ENCODE measurements at places on chromosomes 1 and 21.

DNA sequence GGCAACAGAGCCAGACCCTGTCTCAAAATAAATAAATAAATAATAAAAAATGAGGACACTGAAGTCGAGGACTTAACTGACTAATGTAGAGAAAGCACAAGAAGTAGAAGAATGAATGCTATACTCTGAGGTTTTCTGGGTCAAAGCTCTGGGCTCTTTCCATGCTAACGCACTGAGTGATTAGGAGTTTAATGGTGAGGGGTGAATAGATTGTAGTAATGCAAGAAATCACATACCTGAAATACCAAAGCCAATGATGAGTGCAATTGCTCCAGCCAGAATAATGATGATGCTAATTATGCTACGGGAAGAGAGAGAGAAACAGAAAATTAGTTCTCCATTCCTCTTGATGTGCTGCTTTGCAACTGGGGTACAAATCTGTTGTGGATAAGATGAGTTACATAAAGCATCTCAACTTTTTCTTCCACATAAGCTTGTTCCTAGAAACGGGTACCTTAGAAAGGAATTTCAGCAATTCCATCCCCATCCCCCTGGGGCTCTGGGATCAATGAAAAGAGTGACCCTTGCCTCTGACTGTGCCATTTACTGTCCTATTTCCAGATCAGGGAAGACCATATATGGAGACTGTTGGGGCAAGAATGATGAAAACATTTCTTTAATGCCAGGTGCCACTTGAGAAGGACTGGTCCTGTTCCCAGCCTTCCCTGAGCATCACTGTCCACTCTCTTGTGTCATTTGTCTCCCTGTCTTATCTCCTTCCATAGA, 40.7 kb downstream of the VTCN1 start:
- no peak for DNase-seq

DNA sequence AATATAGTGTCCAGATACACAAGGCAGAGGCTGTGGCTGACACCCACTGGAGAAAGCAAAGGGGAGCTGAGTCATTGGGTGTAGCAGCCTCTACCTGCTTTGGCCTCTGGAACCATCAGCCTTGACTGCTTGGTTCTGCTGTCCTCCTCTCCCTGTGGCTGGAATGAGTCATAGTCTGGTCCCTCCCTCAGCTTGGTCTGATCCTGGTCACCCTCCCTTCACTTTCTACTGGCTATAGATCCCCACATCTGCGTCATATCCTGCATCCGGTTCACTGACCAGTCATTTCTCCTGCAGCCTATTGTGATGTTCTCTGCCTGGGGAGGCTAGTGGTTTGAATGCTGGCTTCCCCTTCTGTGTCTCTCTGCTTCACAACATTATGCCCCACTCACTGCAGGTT, 372.8 kb upstream of the DAB1 start:
- DNase-seq = no peak

DNA sequence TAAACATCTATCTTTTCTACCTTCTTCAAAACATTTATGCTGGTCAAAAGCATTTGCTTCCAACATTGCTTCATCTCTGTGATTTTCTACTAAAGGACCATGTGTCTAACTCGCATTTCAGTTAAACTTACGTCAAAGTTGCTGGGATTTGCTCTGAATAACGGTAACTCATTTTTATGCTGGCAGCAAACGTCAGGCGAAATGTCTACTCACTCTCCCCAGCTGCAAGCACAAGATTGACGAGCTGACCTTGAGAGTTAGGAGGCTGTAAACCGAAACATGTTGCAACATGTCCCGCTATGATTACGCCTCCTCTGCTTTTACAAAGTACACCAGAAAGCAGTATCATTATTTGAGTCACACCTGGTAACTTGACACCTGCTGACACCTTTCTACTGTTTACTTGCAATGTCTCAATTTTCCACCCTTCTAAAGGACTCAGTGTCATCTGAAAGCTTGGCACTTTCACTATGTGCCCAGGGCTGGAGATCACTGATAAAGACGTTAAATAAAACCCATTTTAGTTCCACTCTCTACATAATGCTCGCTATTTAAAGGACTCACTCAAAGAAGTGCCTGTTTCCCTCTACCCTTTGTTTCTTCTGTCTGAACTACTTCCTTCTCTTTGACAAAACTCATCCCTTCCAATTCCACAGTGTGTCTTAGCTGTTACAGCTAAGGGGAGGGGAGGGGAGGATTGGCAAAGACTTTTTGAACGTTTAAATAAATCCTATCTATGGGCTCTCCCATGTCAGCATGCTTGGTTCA, 111.9 kb downstream of the PTPN14 start:
- no peak for DNase-seq

- no peak for DNase-seq
Observed at GRCh38 chr1:205600085-205600484, 31.7 kb downstream of the ELK4 start.

DNA sequence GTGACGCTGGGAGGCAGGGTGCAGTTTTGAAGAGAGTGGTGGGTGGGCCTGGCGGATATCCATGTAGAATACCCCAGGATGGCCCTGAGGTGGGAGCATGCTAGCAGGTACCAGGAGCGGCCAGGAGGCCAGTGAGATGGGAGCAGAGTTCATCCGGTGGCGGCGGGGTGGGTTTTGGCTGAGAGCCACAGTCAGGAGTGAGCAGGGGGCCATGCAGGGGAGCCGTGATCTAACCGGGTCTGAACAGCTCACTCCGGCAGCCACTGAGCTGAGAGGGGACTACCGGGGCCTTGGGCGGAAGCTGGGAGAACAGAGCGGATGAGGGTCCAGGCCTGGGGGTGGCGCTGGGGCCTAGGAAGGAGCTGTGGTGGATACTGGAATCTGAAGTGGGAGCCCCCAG, 47.6 kb upstream of the LRP8 start:
- DNase-seq = peak; percentile 42

- no peak for DNase-seq
Observed at GRCh38 chr1:232305050-232305449, 324.9 kb downstream of the SIPA1L2 start.

DNA sequence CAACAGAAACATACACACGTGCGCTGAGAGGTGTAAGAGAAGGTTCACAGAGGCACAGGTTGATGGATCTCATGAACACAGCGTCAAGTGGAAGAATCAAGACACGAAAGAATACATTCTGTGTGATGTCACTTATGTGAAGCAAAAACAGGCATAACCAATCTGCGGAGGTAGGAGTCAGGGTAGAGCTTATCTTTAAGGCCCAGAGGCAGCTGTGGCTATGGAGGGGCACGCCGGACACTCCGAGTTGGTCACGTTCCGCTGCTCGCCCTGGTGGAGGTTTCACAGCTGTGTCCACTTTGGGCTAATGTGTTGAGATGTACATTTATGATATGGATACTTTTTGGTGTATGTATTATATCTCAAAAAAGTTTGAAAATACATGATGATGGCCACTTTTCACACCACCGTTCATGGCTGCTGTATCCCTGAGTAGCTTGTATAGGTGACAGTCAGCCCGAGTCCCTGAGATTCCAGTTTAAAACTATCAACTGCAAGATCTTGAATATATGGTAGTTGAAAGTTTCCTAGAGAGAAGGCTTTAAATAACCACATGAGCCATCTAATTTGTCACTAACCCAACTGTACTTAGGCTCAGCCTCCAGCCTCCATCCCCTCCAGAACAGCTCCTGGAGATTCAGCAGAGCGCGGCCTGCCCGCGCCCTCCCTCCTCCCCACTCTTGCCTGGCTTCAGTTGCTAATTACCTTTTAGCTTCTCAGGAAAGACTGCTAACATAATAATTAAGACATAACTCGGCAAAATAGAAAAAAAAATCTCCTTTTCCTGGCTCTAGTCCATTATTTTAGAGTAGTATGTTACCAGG, 6.7 kb upstream of the ADARB1 start:
- DNase-seq = no peak

- no peak for DNase-seq
Observed at GRCh38 chr1:186628910-186629309, 51.3 kb downstream of the PTGS2 start.

DNA sequence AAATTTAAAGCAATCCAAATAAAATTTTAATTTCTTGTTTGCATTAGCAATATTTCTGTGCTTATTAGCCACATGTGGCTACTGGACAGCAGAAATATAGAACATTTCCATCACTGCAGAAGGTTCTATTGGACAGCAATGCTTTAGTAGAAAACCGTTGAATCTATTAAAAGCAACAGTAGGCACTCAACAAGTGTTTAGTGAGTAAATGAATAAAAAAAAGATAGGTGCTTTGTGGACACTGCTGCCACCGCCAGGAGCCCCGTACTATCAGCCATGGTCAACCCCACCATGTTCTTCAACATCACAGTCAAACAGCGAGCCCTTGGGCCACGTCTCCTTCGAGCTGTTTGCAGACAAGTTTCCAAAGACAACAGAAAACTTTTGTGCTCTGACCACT, 74.5 kb upstream of the MUTYH start:
- DNase-seq = no peak

GRCh38 chr21:34133392-34133791, 60.0 kb downstream of the MRPS6 start:
- DNase-seq = no peak

DNA sequence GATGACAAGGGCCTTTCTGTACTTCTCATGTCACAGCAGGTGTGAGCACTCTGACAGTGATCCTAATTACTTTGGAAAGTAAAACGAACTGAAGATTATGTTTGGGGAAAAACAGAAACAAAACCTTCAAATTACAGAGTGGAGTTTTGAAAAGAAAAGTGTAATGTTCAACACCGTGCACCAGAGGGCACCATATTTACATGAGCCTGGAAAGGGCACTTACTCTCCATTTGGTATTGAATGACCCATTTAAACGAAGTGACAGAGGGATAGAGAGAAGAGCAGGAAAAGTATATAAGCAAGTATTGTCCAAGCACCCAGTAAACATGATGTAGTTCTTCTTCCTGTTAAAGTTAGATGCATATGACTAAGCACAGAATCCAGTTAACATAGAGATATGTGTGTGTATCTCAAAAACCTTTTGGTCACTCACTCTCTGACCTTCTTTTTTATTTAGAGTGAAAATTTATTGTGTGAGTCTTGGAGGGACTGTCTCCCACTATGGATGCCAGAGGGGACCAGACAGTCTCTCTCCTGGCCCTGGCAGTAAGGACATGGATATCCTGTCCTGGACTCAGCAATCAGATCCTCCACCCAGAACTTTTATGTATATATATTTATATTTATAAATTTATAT, 3.8 kb upstream of the RGSL1 start:
- DNase-seq = peak; percentile 15

- DNase-seq = no peak
Observed at GRCh38 chr1:1997576-1997975, 6.0 kb downstream of the CFAP74 start.

DNA sequence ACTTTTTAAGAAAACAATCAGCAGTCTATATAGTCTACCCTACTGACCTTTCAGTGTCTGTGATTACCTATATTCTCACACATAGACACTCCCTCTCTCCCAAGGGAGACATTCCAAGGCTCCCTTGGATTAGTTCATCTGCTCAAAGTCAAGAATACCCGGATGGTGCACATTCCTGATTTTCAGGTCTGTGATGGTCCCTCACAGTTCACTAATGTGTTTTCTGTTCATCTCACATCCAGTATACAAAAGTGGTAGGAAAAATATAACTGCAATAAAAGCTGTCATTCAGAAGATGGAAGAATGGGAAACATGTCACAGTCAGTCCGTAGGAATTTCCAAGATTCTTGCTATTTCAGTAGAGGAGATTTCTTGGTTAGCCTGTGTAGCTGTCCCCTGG, 224.1 kb upstream of the CACYBP start:
- no peak for DNase-seq

DNA sequence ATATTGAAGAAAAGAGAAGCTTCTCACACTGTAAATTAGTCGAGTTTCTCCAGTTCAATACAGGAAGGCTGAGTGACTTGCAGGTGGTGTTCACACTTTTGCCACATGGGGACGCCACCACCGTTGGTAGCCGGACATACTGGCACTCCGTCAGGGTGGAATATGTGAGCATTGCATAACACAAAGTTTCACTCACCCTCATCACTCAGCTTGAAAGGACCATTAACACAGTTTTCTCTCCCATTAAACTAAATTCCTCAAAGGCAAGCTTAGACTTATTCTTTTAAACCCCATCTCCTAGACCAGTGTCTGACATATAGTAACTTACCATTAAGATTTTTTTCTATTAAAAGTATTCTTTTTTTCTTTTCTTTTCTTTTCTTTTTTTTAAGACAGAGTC, 105.3 kb upstream of the SERBP1 start:
- DNase-seq = no peak

DNA sequence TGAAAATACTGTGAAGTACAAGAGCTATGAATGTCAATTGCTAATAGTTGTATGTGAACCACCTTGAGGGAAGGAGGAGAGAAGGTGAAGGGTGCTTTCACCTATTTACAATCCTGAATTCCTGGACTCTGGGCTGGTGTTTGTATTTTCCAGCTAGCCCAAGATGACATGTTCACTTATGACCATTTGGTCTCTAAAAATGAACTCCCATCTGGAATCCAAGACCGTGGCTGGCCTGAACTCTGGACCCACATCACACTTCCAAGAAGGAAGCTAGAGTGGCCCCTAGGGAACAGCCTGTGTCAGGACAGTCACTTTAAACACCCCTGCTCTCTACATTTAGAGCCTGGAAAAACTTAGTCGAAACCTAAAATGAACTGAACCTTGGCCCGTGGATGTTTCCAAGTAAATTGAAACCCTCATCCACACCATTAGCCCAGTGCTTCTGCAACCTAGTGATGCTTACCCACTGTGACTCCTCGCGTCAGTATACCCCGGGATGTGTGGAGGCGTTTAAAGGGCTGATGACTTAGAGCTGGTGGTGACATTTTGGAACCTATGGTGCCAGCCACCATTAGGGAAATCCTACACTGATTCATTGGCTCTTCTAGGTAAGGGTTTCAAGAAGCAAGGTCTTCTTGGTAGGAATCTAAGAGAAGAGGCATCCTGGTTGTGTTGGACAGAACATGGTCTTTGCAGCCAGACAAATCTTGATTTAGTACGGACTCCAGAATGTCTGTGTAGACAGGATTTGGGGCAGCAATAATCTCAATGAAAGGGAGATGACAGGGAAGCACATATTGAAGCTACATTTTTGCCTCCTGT, 171.5 kb upstream of the IRF2BP2 start:
- DNase-seq = no peak

DNA sequence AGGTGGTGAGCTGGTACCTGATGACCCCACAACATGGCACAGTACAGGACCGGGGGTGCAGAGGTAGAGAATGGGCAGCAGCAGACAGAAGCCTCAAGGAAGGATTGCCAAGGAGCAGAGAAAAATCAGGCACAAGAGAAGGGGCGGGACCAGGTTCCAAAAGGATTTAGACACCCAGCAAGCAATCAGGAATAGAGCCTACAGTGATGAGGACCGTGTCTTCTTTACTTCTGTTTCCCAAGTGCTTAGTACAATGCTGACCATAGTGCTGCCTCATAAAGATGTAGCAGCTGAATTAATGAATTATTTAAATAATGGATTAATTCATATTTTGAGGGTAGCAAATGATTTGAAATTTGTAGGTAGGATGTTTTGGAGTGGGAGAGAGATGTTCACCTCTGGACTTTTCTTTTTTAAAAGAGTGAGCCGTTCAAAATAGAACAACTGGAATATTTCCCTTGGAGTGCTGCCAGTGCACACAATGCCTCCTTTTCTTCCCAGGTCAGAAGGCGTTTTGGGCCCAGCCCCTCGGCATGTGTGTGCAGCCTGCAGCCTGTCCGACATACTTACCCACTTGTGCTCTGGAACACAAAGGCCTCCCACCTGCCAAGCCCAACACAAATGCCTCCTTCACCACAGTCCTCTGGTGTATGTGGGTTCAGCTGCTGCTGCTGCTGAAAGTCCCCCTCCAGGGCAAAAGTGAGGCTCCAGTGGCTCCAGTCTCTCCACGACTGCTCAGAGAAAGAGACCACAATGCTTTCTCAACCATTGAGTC, 19.6 kb downstream of the KANK4 start:
- no peak for DNase-seq

- DNase-seq = peak; percentile 28
Observed at GRCh38 chr21:35400233-35400939, 351.3 kb upstream of the RUNX1 start.

- DNase-seq = no peak
Observed at GRCh38 chr1:227613526-227613925, 50.2 kb downstream of the ZNF678 start.

Data from retina (tissue), 1 donor.